Left ventricle myocardium inferior (tissue), 1 donor: ENCODE measurements at places on chromosomes 12 and 14. TPM values are rescaled to one million over a fixed set of nuclear protein-coding genes. Genes with fewer than 3 reads are reported as not detected.

- DNase-seq, result no peak
Measured at GRCh38 chr12:18898470-18898869, 160.6 kb downstream of the CAPZA3 start.

GRCh38 chr14:46053221-46053620 is 598.4 kb downstream of the RPL10L start:
- DNase-seq, result no peak

DNA sequence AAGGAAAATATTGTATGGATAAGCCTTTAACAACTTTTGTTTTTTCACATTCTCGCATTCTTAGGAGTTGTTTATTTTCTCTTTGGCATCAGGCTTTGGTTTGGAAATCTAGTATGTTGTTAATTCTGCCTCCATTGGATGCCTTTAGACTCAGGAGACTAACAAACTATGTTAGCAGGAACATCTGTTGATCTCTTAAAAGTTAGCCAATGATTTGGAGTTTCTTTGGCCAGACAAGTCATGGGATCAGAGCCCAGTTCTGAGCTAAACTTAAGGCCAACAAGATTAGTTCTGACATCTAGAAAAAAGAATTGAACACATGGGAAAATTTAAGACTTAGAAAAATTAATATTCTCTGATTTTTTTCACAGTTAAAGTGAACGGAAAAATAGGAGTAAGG is 35.3 kb upstream of the STRAP start:
- DNase-seq, result no peak

GRCh38 chr14:94121485-94121884 is 7.9 kb downstream of the IFI27L2 start:
- DNase-seq, result no peak

GRCh38 chr12:2285462-2285861 is 232.7 kb downstream of the CACNA1C start:
- no peak for DNase-seq

- DNase-seq, result no peak
Measured at GRCh38 chr12:131592972-131593371, 117.9 kb upstream of the SFSWAP start.

GRCh38 chr12:26226122-26226521 is 30.7 kb downstream of the SSPN start:
- no peak for DNase-seq

- DNase-seq, result no peak
Measured at GRCh38 chr14:91145391-91146160, 31.7 kb downstream of the DGLUCY start.

- DNase-seq, result no peak
Measured at GRCh38 chr12:49973361-49973830, 649 bp downstream of the AQP6 start.

DNA sequence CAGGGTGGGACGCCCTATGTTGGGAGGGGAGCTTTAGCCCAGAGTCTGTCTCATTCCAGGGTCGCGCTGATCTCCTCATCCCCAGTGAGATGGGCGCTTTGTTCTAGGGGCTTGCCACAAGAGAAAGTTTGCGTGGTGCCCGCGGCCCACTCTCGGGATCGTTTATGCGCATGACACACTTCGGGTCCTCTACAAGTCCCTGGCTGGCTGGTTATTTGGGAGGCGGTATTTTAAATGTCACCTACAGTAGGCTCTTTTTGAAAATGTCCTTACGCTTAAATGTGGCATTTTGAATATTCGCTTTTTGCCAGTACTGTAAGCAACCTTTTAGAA is 541 bp downstream of the GOLT1B start:
- no peak for DNase-seq

DNA sequence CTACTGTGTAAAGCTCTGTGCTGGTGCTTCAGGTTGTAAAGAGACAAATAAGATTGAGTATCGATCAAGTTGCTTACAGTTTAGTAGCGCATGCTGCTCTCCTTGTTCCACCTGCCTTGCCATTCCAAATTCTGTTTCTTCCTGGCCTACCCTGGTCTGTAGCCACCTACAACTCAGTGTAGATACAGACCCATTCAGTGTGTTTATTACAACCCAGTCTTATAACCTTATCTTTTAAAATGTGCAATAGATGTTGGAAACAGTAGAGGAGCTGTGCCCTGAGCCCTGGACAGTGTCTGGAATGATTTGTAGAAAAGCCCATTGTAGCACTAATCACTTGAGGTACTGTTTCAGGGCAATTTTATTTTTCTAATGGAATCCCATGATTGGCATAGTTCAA is 68.5 kb downstream of the DIP2B start:
- no peak for DNase-seq

- DNase-seq, result no peak
Measured at GRCh38 chr12:15707516-15708199, 81.5 kb downstream of the EPS8 start.

- no peak for DNase-seq
Measured at GRCh38 chr14:75738192-75738591, 77.1 kb downstream of the TTLL5 start.

DNA sequence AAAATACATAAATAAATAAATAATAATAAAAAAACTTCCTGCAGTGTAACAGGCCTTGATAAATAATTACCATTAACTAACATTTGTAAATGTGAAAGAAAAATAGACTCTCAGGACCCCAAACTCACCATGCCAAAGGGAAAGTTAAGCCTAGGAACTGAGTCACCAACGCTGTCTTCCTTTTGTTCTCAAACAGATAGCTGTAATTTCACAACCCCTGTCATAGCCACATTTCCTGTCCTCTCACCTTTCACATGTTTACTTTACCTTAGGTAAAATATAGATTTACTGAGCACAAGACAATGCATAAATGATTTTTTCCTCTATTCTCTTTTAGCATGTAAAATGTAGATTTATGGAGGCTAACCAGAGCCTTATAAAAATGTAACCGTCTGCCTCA is 35.9 kb upstream of the CHST11 start:
- no peak for DNase-seq

The SDR9C7 gene
- not detected for total RNA-seq

The BTBD6 gene
- total RNA-seq, result 45.3 TPM

The KCNA5 gene
- 2.6 TPM for total RNA-seq

The BIN2 gene
- 1.6 TPM for total RNA-seq

The HSPB8 gene
- total RNA-seq, result 512 TPM

The ITGB7 gene
- 1.1 TPM for total RNA-seq

The PTGER2 gene
- total RNA-seq, result 0.60 TPM

The TECPR2 gene
- total RNA-seq, result 20.0 TPM

The GSC gene
- 0.66 TPM for total RNA-seq

The P2RX2 gene
- total RNA-seq, result not detected

The GPR135 gene
- 2.2 TPM for total RNA-seq

The RPS6KL1 gene
- 20.5 TPM for total RNA-seq

The CARMIL3 gene
- 0.11 TPM for total RNA-seq
